Transverse colon (tissue), 4 donors: ENCODE measurements at places on chromosomes 3 and 15. TPM values are rescaled to one million over a fixed set of nuclear protein-coding genes. Genes with fewer than 3 reads are reported as not detected.

The WNT5A gene
- 5.1 TPM for total RNA-seq

The SERINC4 gene
- not detected for total RNA-seq

The CCK gene
- 1.9 TPM for total RNA-seq

The SLC22A14 gene
- total RNA-seq = not detected

The CYP11A1 gene
- not detected for total RNA-seq

The PROS1 gene
- 25.5 TPM for total RNA-seq

The TRIM42 gene
- not detected for total RNA-seq

The MINAR1 gene
- total RNA-seq = 0.40 TPM

The TP63 gene
- total RNA-seq = not detected

The CKMT1A gene
- total RNA-seq = 148 TPM

The ACKR2 gene
- total RNA-seq = 1.4 TPM

The GXYLT2 gene
- total RNA-seq = 10.5 TPM

The LMOD3 gene
- 0.27 TPM for total RNA-seq

The C3orf49 gene
- not detected for total RNA-seq

The CTXN2 gene
- not detected for total RNA-seq

The AGBL1 gene
- not detected for total RNA-seq

The DNAH1 gene
- total RNA-seq = 17.6 TPM

The IMPG2 gene
- total RNA-seq = 0.37 TPM

The ADAMTS7 gene
- 4.8 TPM for total RNA-seq

The ANKRD63 gene
- total RNA-seq = not detected

The PAQR5 gene
- 21.1 TPM for total RNA-seq

The WDR93 gene
- total RNA-seq = not detected

The PFN2 gene
- total RNA-seq = 49.1 TPM

The HCN4 gene
- 0.14 TPM for total RNA-seq

The CSNK1G1 gene
- 6.2 TPM for total RNA-seq

The SAMMSON gene
- not detected for total RNA-seq

The C15orf62 gene
- not detected for total RNA-seq

The NANOGP8 gene
- not detected for total RNA-seq

The DUOXA2 gene
- not detected for total RNA-seq

The ZIC1 gene
- not detected for total RNA-seq

The DBR1 gene
- not detected for total RNA-seq

The LRTM1 gene
- not detected for total RNA-seq

The ECE2 gene
- total RNA-seq = not detected

The GLCE gene
- total RNA-seq = 20.7 TPM

The MITF gene
- 20.1 TPM for total RNA-seq

The PRR23A gene
- total RNA-seq = not detected

The ATP2B2 gene
- not detected for total RNA-seq

The SLC22A13 gene
- total RNA-seq = 0.68 TPM

The VGLL3 gene
- 9.2 TPM for total RNA-seq

The HYKK gene
- 7.6 TPM for total RNA-seq

The STXBP5L gene
- 1.4 TPM for total RNA-seq

The MAPKAPK3 gene
- 27.6 TPM for total RNA-seq

The SLC6A11 gene
- not detected for total RNA-seq

The NR2F2 gene
- 21.0 TPM for total RNA-seq

The MESP1 gene
- 13.5 TPM for total RNA-seq

The PCSK6 gene
- total RNA-seq = 43.8 TPM

The PIF1 gene
- 1.1 TPM for total RNA-seq

The AP3B2 gene
- 1.7 TPM for total RNA-seq

The C3orf18 gene
- total RNA-seq = 10.2 TPM

The NISCH gene
- total RNA-seq = 103 TPM

The KLHL6 gene
- total RNA-seq = 17.0 TPM

The CCR2 gene
- total RNA-seq = 4.6 TPM

The SLC2A2 gene
- not detected for total RNA-seq

The SPINK8 gene
- not detected for total RNA-seq
